ENCODE measurements at places on chromosomes 5 and 9.

DNA sequence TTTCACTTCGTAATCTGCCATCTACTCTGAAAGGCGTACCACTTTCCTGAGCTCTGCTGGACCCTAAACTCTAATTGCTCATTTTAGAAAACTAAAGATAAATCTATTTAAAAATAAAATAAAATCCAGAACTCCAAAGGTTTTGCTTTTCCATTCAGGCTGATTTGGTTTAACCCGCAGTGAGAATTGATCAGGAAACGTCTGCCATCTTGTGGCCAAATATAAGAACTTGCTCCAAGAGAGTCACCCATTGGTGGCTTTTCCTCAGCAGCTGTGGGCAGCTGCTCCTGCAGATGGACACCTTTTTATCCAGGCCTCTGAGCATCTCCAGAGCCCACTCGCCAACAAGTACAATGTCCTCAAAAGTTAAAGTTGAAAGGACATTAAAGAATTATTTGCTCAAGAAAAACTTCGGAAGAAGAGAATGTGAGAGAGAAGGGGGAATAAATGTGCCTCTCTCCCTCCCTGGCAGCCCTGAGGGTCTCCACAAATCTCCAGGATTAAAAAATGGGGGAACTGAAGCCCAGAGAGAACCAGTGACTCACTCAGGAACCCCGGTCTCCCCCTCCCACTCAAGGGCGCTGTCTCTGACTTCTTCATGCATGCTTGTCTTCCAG lies 4.1 kb downstream of the SAXO1 start:
- no peak for DNase-seq

- DNase-seq = no peak
These were observed 140.8 kb downstream of the C9orf152 start for GRCh38 chr9:110066929-110067716.

GRCh38 chr5:172410160-172410559 lies 44.2 kb downstream of the SH3PXD2B start:
- no peak for DNase-seq

DNA sequence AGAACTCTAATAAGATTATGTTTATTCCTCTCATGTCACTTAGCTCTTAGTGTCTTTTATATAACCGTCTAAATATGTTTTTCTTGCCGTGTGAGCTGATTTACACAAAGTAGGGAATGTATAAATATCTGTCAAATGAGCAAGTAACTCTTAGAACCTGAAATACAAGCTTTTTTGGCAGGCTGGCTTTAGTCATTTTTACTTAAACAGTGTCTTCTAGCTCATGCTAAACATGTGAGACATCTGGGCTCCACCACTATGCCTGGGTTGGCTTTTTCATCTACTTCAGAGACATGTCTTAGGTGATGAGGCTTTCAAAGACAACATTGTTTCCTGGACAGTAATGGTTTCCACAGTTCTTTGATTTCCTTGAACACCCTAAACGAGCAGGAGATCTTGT lies 137.2 kb upstream of the ZNF608 start:
- DNase-seq = no peak

DNA sequence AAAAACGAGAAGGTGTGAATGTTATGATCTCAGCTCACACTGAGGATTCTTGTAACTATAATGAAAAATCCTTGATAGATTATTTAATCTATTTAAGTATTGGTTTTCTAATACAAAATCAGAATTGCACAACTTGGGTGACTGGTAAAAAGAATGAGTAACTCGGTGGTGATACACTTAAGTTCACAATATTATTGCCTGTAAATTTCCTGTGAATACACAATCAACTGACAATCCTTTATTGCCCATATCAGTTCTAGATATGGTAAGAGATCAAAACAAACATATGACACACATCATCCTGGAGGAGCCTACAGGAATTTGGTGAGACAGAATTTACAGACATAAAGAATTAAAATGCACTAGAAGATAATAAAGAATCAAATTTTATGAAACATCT lies 14.1 kb upstream of the LURAP1L start:
- DNase-seq = no peak

DNA sequence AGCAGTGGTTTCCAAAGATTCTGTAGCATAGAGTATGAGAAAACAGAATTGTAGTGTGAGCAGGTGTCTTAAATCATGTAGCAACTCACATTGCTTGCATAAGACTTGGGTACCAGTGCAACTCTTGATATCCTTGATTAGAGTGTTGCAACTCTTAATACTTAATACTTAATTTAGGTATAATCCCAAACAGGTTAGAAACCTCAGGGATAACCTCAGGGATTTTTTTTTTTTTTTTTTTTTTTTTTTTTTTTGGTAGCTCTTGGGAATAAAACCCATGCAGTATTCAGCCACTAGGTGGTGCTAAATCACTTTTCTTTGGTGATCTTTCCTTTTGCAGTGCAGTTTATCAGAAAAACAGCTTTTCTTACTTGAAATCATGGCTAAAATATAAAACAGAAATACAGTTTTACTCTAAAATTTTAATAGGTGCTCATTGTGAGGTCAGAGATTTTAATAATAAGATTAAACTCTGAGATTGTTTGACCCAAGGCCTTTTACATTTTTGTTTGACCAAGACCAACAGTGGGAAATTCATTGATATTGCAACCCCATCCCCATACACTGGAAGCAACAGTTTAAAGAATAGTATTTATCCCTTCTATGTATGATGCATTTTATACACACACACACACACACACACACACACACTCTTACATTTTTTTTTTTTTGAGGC lies 55.3 kb downstream of the ERAP1 start:
- no peak for DNase-seq

GRCh38 chr9:69857131-69857530 lies 36.5 kb downstream of the CFAP95 start:
- DNase-seq = no peak

DNA sequence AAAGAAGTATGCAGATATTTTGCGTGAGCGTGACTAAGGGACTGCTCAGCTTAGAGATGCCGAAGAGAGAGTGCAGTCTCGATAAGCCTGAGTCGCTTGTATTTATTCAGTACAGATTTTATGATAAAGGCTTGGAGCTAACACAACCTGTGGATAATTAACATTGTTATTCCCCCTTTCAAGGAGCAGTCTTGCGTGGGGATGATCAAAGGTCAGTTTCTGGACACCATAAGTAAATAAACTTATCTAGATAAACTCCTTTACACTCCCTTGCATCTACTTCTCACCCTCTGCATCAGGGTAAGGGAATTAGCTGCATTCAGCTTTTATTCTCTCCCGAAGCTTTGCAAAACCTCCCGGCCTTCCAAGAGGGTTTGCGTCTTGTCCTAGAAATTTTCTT lies 357.8 kb upstream of the ST8SIA4 start:
- no peak for DNase-seq

- DNase-seq = no peak
These were observed 551 bp upstream of the CAAP1 start for GRCh38 chr9:26893030-26893676.

- DNase-seq = no peak
These were observed 1.5 kb upstream of the RASGRF2 start for GRCh38 chr5:80958616-80959015.

Data from NK-92 treated with Interleukin-12 subunit alpha and Interleukin-12 subunit beta, amount 100 ng/mL, for 24 hours (cell line).